ENCODE measurements at places on chromosomes 12 and 14.

DNA sequence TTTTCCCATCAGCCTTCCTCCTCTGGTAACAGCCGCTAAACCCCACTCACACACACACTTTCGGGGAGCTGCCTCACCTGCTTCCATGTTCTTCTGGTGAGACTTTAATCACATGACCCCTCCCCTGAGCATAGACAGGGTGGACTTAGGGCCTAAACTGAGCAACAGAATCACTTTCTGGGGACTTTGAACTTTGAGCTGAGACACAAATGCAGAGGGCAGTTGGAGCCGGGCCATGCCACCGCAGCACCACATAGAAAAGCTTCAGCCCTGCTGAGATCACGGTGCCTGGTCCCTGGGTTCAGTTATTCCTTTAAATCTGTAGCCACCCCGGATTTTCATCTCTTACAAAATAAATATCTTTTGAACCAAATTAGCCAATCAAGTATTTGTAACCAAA is 18.4 kb upstream of the MAP3K9 start:
- no peak for DNase-seq

GRCh38 chr12:12564911-12565310 is 2.2 kb upstream of the DUSP16 start:
- DNase-seq, result no peak

DNA sequence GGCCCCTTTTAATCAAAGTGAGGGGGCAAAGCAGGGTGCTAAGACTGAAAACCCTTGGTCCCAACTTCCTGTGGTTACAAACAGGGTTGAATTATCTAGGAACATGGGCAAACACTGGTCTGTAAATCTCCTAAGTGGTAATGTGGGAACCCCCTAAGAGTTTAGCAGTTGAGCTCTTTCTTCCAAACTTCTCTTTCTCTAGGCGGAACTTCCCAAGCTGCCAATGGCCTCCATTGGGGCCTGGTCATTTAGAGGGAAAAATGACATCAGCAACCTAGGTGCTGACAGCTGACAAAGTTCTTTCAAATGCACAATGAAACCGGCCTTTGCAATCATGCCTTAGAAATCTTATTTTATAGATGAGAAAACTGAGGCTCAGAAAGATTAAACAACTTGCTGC is 17.7 kb downstream of the HEBP1 start:
- DNase-seq, result no peak

DNA sequence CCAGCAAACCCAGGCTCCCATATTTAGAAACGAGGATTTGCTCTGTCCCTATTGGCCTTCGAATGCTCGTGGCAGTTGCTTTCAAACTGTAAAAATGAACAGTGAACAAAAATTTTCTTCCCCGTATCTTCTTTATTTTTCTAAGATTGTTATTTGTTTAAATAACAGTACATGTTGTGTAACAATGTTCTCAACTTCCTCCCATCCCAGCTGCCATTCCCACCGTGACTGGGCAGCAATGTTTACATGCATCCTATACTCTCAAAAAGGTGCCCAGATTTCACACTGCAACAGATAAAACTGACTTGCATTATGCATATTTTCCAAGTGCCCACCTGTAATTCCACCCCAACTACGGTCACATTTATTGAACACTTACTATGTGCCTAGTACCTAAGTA is 12.8 kb downstream of the VCPKMT start:
- DNase-seq, result no peak

DNA sequence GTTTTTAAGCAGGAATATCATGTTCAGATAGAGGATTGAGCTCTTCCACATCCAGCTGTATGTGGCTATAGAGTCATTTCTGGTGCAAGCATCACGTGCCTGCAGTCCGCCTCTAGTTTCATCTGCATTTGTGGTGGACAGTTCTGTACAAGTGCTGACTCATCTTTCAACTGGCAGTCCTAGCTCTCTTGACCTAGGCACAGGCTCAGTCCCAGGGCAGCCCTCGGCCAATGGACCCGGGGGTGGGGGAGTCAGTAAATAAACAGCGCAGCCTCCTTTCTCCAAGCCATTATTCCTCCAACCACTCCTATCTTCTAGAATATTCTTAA is 41.8 kb upstream of the FRMD6 start:
- no peak for DNase-seq

GRCh38 chr12:51661836-51662235 is 70.8 kb downstream of the SCN8A start:
- no peak for DNase-seq

DNA sequence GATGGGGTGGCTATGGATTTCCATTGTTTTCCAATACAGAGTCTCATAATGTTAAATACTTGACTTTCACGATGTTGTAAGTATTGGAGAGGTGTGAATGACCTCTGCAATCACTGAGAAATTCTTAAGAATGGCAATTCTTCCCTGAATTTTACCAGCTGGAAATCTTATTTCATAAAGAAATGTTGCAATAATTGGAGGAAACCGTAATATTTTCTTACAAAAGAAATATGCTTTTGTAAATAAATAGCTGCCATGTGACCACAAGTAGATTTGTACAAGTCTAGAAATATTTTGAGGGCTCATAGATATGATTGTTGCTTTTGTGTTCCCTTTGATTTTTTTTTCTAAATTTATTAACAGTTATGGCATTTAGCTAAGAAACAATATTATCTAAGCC is 308.7 kb upstream of the ATP2B1 start:
- DNase-seq, result no peak

GRCh38 chr12:132481771-132482745 is 7.9 kb upstream of the FBRSL1 start:
- DNase-seq, result no peak

- DNase-seq, result no peak
Observed at GRCh38 chr14:77124345-77125280, 17.0 kb downstream of the ZDHHC22 start.

DNA sequence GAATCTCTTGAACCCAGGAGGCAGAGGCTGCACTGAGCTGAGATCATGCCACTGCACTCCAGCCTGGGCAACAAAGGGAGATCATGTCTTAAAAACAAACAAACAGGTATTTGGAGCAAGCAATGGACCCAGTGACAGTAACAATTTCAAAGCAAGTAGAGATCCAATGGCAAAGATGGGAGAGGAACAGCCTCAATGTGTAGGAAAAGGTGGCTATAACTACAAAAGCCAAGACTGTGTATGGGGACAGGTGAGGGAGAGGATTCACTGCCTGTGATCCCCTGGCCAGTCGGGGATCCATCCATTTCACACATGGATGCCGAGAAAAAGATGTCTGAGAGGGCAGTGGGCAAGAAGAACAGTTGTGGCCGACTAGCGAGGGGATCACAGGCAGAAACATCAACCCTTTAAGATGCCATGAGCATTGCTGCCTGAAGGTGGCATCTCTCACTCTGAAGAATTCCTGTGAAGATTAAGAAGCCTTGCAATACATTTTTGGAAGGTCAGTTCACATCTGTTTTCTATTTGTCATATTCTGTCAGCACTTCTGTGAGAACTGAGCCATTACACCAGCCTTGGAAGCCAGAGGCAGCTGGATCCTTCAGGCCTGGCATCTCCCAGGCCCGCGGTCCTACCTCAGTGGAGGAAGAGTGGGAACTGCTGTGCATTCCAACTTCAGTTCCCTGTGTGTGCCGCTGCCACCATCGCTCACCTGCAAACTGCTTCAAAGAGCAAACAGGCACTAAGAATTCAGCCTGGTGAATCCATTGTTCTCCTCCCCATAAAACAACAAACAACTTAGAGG is 54.5 kb upstream of the FRS2 start:
- no peak for DNase-seq

GRCh38 chr12:19248929-19249602 is 119.5 kb downstream of the PLEKHA5 start:
- no peak for DNase-seq

DNA sequence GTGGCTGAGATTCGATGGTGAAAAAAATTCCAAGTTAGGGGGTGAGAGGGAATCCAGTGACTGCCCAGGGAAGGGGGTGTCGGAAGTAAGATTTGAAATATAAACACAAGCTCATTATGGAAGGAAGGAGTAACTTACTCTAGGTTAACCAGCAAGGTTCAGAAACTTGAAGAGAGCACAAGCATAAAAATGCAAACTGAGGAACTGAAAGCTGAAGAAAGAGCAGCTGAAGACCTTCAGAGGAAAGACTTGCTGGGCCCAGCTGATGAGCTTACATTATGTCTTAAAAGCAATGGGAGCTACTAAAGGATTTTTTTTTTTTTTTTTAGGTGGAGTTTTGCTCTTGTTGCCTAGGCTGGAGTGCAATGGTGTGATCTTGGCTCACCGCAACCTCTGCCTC is 189.7 kb upstream of the GRIN2B start:
- no peak for DNase-seq

- no peak for DNase-seq
Observed at GRCh38 chr14:106792543-106792942, 1266.2 kb downstream of the TMEM121 start.

DNA sequence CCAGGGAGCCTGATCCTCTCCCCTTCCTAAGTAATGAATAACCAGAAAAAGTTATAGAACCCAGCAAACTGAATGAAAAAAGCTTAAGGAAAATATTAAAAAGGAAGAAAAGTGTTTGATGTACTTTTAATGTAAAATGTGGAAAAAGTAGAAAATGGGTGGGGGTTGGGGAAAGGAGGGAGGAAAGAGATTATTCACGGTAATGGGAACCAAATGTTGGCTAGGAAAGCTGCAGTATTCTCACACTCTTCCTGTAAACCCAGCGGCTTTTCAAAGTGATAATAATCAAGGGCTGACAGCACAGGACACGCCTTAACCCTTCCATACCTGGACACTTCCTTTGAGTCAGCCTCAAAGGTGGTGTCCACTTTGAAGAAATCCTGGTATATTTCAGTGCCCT is 139.2 kb downstream of the TGFB3 start:
- no peak for DNase-seq

DNA sequence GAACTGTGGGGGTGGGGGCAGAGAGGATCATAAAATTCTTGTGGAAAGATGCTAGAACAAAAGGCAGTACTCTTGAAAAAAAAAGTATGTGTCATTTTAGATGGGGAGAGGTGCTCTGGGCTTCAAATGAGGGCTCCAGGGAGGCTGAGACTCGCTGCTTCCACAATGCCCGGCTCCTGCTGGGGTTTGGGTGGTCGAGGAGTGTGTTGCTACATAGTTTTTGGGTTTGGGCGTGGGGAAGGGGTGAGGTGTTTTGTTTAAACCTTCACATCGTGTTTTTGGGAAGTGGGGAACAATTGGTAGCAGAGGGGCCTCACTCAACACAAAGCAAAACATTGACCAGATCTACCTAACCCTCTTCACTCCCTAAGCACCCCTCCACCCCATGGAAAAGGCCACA is 8.1 kb downstream of the ISCA2 start:
- no peak for DNase-seq

DNA sequence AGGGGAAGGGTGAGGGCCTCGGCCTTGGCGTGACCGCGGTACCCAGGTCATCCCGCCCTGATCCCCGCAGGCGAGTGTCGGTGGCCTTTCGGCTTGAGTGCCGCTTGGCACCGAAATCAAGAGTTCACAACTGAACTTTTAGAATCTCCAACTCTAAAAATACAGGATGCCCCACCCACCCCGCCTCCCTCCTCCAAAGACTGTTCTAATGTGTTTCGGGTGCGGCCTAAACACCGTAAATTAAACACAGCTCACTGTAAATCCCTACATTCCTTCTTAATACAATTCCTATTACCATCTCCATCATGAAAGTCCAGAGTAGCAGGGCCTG is 11.4 kb downstream of the SCNN1A start:
- no peak for DNase-seq

DNA sequence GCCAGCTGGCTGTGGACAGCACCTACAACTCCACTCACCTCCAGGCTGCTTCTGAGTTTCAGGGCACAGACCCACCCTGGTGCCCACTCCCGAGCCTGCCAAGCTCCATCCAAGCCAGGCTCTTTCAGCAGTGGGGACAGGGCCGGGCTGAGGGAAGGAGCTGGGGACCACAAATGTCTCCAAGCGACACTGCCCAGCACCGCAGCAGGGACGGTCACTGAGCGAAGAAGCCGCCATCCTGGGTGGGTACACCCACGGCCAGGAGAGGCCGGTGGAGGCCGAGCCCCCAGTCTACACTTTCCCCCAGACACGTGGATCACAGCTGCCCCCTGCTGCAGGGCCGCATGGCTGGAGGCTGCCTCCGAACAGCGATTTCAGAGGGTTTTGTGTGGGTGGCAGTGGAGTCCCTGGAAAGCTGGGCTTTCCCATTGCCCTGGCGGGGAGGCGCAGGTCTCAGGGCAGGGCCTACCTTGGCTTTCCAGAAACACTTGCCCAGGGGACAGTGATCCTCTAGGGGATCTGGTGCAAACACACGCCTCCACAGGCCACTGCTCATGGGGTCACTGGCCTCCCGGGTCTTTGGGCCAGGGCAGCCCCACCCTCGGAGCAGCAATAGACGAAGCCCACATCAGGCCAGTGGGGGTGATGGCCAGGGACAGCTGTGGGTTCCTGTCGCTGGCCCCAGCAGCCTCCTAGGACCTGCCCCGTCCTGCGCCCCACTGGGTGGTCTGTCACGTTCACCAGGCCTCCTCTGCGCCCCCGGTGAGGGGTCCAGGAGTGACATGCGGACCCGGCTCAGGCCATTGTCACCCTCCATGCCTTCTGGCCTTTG is 1.2 kb upstream of the GPR132 start:
- no peak for DNase-seq

DNA sequence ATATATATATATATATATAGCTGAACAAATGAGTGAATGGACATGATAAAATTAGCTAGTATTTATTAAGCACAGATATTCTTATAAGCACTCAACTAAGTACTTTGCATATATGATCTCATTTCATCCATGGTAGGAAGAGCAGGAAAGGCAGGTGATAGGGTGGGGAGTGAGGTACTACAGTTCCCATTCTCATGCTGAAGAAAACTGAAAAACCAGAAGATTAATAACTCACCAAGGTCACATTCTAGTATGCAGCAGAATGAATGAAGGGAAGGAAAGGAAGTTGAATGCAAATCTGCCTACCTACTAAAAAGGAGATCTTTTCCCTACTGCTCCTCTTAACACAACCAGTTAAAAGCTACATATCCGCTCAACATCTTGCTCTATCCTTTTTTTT is 298.1 kb upstream of the TMPO start:
- DNase-seq, result no peak

- DNase-seq, result no peak
Observed at GRCh38 chr14:24605435-24606190, 3.9 kb downstream of the GZMH start.

DNA sequence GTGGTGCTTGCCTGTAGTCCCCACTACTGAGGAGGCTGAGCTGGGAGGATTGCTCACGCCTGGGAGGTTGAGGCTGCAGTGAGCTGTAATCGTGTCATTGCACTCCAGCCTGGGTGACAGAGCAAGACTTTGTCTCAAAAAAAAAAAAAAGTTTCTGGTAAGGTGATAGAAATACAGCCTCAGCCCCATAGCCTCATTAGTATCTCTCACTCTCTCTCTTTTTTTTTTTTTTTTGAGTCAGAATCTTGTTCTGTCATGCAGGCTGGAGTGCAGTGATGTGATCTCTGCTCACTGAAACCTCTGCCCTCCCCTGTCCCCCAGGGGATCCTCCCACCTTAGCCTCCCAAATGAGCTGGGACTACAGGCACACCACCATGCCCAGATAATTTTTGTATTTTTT is 19.2 kb downstream of the MTHFD1 start:
- no peak for DNase-seq

DNA sequence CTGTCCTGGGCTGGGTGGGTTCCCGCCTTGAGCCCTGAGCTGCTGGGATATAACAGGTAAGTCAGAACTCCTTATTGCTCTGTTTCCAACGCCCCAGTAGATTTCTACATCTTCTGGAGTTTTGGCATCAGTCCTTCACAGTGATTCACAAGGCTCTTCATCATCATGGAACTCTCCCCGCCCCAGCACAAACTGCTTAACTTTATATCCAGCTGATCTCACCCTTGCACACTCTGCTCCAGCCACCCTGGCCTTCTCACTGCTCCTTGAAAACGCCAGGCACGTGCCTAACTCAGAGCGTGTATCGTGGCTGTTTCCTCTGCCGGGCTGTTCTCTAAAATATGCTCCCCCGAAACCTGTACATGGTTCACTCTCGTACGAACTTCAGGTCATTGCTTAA is 264.9 kb downstream of the NOVA1 start:
- DNase-seq, result no peak
